CD4-positive, CD25-positive, alpha-beta regulatory T cell (primary cell): ENCODE measurements at places on chromosomes 12 and 14. TPM values are rescaled to one million over a fixed set of nuclear protein-coding genes. Genes with fewer than 3 reads are reported as not detected.

Gene B4GALNT3
- 2.1 TPM for polyA plus RNA-seq

GRCh38 chr14:24398653-24399446 lies at the start of gene NYNRIN:
Gene NYNRIN (plus strand): TSS chr14:24399003. CDS start chr14:24399247, 244 bp downstream.
- peak; percentile 15 for DNase-seq

- no peak for DNase-seq
Observed at GRCh38 chr12:10491766-10492165, 13.9 kb upstream of the EIF2S3B start.

DNA sequence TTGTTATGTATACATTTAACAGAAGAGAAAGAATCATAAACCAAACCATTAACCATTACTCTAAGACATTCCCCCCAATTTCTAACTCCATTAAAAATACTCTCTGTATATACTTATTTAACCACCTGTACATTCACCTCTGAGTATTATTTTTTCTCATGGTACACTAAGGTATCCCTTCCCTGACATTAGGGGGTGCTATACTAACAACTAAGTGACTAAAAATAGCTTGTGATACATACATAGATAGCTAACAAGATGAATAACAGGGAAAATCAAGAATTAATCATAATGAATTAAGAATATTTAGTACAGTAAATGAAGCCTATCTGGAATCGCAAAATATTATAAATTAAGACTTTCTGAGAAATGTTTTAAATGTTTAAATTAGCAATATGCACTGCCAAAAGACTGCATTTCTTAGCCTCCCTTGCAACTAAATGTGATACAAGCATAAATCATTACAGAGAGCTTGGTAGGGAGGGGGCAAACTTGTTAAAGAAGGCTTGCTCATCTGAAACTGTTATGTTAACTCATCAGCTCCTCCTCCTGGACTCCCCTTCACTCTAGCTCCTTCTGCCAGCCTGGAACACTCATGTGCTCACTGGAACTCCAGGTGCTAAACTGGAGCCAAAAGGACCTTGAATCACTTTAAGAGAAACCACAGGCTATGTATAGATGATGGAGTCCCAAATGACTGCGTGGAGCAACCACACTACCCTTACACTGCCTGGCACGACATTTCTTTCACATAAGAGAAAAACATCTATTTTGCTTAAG lies 14.9 kb downstream of the C2CD5 start:
- DNase-seq: peak; percentile 54

GRCh38 chr12:40515041-40515816 lies 177.0 kb upstream of the CNTN1 start:
- DNase-seq: no peak

- no peak for DNase-seq
Observed at GRCh38 chr14:77198561-77198960, 17.0 kb downstream of the TMEM63C start.

DNA sequence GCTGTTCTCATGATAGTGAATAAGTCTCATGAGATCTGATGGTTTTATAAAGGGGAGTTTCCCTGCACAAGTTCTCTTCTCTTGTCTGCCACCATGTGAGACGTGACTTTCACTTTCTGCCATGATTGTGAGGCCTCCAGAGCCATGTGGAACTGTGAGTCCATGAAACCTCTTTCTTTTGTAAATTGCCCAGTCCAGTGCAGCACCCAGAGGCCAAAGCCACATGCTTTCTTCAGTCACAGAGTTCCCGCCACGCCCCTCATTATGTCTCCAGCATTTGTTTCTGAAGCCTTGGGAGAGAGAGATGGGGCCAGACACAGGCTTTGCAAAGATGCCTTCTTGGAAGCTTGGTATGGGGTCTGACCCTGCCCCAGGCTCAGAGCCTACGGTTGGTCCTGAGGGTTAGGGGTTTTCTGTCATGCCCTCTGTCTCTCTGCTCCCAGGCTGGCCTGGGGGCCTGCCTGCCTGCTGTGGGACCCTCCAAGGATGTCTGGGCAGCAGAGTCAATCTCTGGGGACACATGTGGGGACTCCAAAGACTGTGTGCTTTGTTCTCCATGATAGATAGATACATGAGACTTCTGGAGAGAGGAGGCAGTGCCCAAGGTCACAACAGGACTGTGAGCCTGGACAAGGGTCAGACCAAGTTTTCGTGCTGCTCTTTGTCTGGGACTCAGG lies 114.1 kb upstream of the PRMT8 start:
- no peak for DNase-seq
